ENCODE measurements at places on chromosomes 6 and 20. TPM values are rescaled to one million over a fixed set of nuclear protein-coding genes. Genes with fewer than 3 reads are reported as not detected.

The REPS1 gene
- 47.3 TPM for total RNA-seq

The FUCA2 gene
- total RNA-seq: 41.2 TPM

The TNF gene
- total RNA-seq: not detected

The CST7 gene
- total RNA-seq: not detected

The EFCAB8 gene
- 0.43 TPM for total RNA-seq

The RIN2 gene
- total RNA-seq: 125 TPM

The HLA-DMA gene
- 0.93 TPM for total RNA-seq

Measured in thoracic aorta endothelial cell (primary cell).